ENCODE measurements at places on chromosomes 5 and 9.

DNA sequence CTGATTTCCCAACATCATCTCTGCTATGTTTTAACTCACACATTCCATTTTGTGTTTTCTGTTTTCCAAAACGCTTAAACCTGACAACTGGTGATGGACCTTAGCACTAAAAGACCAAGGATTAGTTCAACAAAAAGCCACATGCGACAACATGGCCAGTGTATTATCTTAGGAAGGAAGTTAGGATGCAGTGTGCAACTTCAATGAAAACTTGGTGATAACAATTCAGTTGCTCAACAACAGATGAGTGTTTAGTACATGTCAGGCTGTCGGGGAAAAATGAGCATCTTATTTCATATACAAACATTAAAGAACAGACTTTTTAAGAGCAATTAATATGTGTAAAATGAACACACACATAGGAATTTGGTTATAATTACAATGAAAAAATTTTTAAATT is 780.0 kb downstream of the SEMA5A start:
- no peak for DNase-seq

GRCh38 chr5:146345240-146345577 is 6.6 kb downstream of the POU4F3 start:
- no peak for DNase-seq

DNA sequence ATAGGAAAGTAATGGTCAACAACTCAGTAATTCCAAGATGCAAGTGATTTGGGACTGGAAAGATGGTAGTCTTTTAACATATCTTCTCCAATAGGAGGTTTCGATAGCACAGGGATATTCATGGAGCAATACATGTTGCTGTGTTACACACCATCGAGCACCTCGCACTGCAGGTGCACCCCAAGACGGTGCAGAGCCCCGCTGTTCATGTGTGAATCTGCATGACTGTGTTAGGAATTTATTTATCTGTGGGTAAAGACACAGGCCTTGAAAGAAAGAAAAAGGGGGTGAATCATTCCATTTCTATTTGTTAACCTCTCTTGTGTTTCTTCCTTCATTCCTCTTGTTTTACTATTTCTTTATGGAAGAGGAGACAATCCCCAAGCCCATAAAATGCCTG is 217.1 kb downstream of the EBF1 start:
- no peak for DNase-seq

DNA sequence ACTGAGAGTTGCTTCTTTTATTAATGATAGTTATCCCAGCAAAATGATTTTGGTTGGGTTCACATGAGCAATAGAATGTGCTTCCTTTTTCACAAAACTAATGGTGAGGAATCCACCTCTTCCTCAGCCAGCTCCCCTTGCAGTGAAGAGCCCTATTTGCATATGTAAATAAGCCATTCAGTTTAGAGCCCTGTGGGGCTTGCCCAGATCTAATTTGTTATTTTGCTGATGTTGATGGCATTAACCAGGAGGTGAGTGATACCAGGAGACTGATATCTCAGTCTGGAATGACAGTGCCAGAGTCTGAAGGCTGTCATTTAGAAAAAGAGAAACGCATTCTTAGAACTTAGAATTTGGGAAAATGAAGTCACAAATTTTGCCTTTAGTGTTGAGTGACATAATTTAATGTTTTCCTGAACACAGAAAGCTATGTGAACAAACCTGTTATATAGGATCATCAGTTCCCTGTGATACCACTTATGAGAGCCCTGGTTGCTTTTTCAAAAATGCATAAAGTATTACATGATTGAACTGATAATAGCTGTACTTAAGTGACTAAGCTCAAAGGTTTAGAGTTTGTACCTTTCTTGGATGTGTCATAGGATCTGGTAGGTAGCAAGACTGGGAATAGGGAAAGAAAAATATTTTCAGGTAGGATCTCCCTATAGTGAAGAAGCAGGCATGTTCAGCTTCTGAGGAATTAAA is 271.6 kb downstream of the MAST4 start:
- DNase-seq = no peak

GRCh38 chr9:13915131-13915530 is 398.8 kb downstream of the NFIB start:
- DNase-seq = no peak

DNA sequence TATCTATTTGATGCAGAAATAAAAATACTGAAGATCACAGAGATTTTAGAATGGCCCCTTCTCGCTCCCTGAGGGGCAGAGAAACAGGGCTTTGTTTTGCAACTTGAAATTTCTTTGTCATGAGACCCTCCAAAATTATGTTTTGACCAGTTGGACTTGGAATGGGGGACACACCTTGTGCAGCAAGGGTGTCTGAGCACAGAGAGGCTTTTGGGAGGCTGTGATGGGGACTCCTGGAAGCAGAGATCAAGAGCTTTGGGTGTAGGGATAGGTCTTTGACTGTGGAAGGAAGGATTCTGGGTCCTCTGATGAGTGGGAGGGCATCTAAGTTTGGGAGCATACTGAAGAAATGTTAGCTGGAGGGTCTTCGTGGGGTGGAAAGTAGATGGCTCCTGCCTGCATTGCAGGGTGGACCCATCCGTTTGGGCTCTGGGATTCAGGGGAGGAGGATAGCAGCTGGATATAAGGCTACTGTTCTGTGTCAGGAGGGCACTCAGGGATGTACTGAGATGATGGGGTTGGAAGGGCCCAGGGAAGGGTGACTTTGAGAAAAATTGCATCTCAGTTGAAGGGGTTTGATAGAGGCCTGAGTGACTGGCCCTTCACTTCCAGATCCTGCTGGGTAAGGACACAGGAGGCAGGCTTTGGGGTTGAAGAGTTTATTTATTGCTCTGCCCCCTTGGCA is 1.8 kb upstream of the MYORG start:
- no peak for DNase-seq

- DNase-seq = no peak
Observed at GRCh38 chr9:121261107-121261460, 6.9 kb upstream of the GSN start.

DNA sequence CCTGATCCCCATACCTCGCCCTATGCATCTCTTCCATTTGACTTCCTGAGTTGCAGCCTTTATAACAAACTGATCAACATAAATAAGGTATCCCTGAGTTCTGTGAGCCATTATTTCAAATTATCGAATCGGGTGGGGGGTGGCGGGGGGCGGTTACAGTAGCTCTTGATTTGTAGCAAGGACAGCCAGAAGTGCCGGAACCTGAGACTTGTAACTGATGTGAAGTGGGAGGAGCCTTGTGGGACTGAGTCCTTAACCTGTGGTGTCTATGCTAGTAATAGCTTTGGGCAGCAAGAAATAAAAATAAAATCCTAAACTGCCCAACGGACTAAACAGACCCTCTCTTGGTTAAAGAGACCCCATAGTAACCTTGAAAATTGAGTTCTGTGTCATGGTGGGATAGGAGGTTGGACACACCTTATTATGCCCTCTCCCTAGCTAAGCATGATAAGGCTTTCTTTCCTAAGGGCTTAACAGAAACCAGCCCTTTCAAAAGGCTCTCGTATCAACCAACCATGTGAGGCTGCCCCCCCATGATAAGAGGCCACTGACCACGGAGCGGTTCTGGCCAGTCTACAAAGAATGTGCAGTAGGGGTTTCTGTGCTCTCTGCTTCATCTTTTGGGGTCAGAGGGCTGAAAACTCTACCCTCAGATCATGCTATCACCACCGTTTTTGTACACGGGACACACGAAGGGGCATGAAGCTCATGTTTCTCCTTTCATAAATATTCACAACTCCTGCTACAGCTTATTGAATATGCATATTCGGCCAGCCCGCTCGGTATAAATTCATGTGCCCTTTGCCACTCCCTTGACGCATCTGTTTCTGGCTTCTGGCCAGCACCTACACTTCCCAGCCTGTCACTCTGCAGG is 39.5 kb upstream of the IQGAP2 start:
- no peak for DNase-seq

- no peak for DNase-seq
Observed at GRCh38 chr9:136061405-136061804, 33.7 kb downstream of the NACC2 start.

- DNase-seq = no peak
Observed at GRCh38 chr5:26329562-26330189, 708.7 kb downstream of the CDH9 start.

- no peak for DNase-seq
Observed at GRCh38 chr5:81838307-81838906, 87.5 kb upstream of the SSBP2 start.

DNA sequence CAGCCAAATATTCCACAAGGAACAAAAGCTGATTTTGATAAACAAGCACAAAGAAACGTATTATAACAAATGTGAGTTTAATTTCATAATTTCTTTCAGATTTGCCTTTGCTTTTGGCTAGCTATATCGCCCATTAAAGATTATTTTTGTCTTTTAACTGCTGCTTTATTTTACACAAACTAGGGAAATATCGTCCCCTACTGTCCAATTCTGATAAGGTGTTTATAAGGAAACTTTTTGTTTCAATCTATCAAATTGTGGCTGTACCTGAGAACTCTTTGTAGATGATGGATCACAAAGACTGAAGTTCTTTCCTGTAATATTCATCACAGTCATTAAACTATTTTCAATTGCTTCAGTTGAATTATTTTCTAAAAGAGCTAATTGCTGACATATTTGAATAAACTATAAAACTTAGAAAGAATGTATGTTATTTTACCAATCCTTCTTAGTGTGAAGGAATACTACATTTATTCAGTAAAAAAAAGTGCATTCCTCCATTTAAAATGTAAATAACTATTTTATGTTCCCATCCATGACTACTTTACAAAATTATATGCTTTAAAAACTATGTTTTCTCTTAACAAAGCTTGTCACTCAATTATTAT is 431.3 kb upstream of the ITGA1 start:
- DNase-seq = no peak

DNA sequence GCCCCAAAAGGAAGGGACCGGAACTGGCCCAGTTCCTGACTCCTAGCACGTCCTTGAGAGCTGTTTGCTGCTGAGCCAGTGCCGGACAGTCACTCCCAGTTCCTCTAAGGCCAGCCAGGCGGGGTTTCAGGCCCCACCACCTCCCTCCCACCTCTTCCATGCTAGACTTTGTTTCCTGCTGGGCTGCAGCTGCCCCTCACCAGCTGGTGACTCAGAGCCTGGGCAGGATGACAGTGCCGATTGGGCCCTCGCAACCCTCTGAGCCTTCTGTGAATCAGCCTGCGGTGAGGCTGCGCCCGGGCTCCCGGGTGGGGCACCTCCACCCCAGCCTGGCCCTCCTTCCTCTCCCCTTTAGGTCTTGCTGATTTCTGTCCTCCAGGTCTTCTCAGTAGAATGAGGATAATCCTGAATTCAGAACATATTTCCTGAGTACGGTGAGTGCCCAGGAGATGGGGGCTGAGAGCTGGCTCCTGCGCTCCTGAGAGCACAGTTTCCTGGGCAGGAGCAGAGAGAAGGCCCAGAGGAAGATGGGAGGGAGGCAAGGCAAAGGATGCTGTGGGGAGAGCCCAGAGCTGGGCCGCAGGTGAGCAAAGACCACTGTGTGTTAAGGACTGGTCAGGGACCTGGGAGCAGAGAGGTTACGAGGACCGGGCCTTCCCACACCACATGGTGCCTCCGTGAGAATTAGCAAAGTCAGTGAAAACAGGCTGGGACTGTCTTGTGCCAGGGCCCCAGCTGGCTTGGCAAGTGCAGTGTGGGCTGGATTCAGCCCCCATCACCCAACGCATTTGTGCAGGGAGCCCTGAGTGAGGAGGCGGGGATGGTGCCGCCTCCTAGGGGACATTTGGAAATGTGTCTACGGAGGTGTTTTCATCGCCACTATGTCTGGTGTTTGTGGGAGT is 32.9 kb upstream of the STXBP1 start:
- peak; percentile 44 for DNase-seq

GRCh38 chr5:66209794-66210193 is 65.7 kb downstream of the SREK1 start:
- DNase-seq = no peak

GRCh38 chr9:120710110-120710981 is 3.9 kb downstream of the MEGF9 start:
- DNase-seq = no peak

DNA sequence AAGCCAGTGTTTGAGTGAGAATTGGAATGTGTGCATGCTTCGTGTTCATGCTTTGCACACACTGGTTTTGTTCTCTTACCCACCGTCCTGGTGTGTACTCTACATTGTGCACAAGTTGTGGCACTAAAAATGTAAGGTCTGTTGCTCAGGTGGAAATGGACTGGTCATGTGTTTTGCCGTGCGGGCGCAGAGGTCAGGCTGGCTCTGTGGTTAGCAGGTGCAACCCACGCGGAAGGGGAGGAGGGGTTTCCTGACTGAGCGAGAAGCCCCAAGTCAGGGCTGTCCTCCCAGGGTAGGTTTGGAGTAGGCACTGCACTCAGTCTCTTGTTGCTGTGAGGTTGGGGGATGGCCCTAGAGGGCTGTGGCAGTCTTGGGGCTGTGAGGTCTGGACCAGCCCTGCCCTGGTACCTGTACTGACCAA is 86.6 kb downstream of the EHMT1 start:
- peak; percentile 86 for DNase-seq

GRCh38 chr9:133184971-133185370 is 21.3 kb upstream of the GBGT1 start:
- DNase-seq = peak; percentile 36

- peak; percentile 13 for DNase-seq
Observed at GRCh38 chr5:90472783-90473395, 1.7 kb downstream of the MBLAC2 start.

DNA sequence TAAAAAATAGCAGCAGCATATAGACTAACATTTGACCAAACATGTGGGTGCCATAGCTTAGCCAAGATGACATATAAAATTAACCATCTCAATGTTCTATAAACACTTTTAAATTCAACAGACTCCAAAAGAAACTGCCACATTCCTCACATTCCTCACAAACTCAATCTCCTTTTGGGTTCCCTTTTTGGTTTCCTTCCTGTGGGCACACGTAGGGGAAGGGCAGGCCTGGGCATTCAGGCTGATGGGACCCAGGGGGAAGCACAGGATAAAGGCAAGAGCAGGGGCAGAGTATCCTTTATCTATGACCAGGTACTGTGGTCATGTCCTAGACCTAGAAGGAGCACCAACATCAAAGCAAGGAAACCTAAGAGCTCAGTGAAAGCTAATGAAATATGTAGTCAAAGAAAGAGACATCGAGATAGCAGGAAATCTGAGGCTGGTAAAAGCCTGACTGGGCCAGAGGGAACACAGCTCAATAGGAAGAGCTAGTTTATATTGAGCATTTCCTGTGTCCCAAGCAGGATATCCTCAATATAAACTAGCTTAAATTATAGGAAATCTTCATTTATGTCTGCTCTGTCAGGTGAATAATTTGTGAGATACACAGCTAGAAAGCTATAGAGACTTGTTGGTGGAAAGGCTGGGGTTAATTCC is 13.6 kb upstream of the ERAP1 start:
- DNase-seq = no peak
